ENCODE measurements at places on chromosomes 7 and 10.

DNA sequence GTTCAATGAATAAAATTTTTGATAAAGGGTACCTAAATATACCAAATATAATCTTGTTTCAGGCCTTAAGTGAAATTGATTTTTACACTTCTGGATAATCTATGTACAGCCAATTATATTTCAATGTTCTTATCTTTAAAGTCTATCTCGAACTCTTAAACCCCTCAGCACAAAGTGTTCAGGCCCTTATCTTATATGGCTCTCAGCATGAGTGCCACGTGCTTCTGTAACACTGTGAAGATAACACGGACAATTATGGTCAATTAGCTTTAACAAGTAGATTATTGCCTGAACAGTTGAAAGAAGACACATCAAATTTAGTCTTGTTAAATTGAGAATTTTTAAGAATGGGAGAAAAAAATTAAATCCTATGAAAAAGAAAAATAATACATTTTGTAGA lies 40.4 kb upstream of the DMTF1 start:
- DNase-seq = no peak

GRCh38 chr7:67391168-67391567 lies 394.5 kb downstream of the TYW1 start:
- no peak for DNase-seq

DNA sequence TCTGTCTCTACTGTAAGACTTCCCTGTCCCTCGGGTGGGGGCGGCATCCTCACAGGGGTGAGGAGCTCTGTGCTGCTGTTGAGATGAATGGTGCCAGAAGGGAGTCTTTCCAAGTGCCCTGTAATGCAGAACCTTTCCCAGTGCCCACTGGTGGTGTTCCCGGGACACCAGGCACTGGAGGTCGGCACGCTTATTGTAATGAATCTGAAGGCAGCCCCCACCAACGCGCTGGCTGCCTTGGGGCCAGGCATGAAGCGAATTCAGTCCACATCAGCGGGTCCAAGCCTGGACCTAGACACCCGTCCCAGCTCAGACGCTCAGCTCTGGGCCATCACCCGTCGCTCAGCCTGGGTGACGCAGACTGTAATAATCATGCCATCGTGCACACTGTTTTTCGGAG lies 592.9 kb downstream of the DNAJB6 start:
- no peak for DNase-seq

DNA sequence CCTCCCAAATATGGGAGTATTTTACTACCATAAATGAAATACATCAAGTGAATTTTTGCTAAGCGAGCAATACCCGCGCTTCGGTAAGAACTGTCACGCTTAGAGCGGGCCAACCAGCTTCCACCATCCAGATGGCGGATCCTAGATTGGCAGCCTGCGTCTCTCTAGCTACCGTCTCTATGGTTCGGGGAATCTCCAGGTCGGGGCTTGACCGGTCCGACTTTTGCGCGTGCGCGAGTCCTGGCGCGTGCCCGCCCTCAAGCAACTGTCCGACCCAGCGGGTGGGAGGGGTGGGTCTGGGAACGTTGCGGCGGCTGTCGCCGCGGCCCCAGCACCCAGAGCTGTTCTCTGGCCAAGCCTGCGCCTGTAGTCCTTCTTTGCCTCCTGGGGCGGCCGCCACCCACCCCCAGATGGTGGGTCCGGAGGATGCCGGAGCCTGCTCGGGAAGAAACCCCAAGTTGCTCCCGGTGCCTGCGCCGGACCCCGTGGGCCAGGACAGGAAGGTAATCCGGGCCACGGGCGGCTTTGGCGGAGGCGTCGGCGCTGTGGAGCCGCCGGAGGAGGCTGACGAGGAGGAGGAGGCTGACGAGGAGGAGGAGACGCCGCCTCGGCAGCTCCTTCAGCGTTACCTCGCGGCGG lies at the start of gene TBC1D12:
Gene TBC1D12, plus strand, starts transcription at position 338 of the 639 bp plus-strand sequence. Its CDS starts 73 bp downstream, at position 411.
- peak; percentile 4 for DNase-seq

- no peak for DNase-seq
Measured at GRCh38 chr10:120540486-120540885, 83.5 kb downstream of the PLPP4 start.
